ENCODE measurements at places on chromosomes 3 and 15. TPM values are rescaled to one million over a fixed set of nuclear protein-coding genes. Genes with fewer than 3 reads are reported as not detected.

GRCh38 chr3:45794177-45794560 is 2.2 kb downstream of the SLC6A20 start:
- no peak for DNase-seq

GRCh38 chr15:75034615-75035014 is 11.2 kb downstream of the PPCDC start:
- DNase-seq = no peak

DNA sequence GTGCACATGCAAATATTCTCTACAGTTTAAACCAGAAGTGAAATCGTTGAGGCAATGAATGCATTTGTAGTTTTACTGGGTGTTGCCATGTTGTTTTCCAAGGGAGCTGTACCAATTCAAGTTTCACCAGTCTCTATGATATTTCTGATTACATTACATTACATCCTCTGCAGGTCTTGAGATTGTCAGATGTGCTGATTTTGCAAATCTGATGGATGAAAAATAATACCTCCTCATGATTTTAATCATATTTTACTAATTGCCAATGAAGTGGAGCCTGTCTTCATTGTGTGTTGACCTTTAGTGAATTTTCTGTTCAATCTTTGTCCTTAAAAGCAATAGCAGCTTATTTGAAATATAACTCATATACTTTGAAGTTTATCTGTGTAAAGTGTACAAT is 282.4 kb downstream of the NR2F2 start:
- no peak for DNase-seq

CMSS1 gene
- 14.5 TPM for polyA plus RNA-seq

GNAT1 gene
- polyA plus RNA-seq = not detected

Data from small intestine (tissue), 16 donors.